Upper lobe of left lung (tissue), 6 donors: ENCODE measurements at places on chromosomes 7 and 10.

DNA sequence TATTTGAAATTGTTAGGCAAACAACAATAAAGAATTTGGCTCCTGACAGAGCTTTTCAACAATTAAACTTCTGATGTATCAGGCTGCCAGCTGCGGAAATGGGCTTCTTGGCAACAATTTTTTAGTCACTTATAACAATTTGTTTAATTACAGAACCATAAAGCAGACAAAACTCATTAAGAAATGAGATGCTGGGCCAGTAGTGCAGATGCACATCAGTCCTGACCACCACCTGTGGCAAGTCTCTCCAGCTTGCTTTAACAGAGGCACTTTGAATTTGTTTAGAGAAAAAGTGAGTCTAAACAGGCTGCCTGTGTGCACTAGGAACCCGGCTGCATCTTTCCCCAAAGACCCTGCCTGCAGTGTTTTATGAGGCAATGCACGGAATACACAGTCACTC, 1124.4 kb downstream of the NXPH1 start:
- DNase-seq: no peak

- no peak for DNase-seq
These were observed 170.0 kb downstream of the MGMT start for GRCh38 chr10:129637010-129637409.

DNA sequence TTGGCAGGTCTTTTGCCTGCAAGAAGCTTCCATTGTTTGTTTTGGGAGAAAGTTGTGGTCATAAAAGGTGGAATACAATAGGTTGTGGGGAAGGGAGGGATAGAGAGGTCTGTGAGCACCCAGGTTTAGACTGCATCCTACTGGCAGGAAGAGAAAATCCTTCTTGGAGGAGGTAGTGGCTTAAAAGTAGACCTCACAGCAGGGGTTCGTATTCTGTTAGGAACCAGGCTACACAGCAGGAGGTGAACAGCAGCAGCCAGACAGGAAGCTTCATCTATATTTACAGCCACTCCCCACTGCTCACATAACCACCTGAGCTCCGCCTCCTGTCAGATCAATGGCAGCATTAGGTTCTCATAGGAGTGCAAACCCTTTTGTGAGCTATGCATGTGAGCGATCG, 245.3 kb downstream of the NSUN6 start:
- no peak for DNase-seq

- peak; percentile 47 for DNase-seq
These were observed 248.8 kb upstream of the PTN start for GRCh38 chr7:137592232-137592896.

GRCh38 chr10:79981450-79982361, 32.8 kb upstream of the SFTPD start:
- peak; percentile 62 for DNase-seq

DNA sequence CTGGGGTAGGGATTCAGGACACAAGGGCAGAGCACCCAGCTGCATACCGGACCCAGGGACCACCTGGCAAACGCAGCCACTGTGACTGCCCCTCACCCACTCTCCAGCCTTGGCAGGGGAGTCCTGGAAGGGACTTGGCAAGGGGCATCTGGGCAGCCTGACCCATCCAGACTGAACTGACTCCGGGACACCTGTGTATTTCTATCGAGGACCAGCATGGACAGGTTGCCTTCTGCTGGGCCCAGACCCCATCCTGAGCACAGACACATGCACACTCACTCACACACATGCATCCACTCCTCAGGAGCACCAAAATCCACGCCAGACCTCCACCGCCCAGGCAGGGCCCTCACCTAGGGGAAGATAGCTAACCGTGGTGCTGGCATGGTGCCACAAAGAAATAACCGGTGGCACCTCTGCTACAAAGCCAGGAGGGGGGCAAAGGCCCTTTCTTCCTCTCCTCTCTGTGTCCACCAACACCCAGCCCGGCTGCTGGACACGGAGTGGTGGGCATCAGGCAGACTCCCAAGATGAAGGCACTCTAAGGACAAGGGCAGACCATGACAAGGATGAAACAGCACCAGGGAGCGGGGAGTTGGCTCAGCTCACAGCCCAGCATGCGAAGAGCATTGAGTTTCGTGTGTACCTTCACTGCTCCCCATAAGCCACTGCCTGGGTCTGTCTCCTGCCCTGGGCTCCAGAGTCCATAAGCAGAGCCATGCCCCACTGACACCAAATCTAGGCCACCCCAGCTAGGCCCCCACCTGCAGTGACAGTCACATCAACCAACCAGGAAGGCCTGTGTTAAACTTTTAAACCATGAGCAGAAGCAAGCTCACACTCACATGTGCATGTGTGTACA, 35.3 kb downstream of the KCNH2 start:
- DNase-seq: peak; percentile 15

DNA sequence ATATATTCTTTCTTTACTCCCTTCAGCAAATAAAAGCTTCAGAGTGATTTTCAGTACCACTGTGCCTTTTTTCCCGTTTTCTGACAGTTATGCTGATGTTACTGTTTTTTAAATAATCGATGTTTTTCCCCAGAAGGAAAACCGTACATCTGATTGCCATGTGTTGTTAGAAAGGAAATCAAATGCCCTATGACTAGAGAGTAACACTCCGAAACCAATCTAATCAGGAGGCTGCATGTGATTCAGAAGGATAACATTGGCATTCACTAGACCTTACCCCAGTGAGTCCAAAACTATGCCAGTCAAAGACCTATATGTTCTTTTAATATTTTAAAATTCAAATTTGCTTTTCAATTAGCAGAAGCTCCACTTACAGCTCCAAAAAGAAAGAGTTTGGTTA, 116.3 kb downstream of the TMEM26 start:
- no peak for DNase-seq

DNA sequence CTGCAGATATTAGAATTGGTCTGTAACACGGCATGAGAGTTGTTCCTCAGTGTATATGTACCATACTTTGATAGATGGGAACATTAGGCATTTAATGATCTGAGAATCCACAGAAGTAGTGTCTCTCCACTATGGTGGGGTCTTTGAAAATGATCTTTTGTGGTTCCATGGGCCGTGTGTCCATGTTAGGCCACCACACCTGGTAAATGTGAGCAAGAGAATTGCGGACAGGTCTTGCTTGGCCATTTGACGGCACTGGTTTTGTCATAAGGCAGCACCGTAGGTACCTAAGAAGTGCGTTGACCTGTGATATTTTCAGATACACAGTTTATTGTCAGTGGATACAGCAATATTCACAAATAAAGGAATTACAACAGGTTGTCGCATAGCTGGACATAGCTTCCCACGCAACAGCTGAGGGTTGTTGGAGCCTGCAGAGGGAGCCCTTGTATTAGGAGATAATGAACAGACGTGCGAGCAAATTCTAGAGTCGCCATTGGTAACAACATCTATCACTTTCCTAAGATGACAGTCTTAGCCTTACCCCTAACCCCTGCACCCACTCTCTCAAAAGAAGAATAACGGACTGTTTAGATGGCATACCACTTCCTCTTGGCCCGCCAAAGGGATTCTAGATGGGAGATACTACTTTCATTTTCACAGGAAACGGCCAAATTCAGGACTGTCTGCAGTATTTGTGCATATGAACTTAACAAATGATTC, 111.4 kb downstream of the COL28A1 start:
- peak; percentile 53 for DNase-seq

GRCh38 chr10:52897162-52897561, 124.6 kb upstream of the MBL2 start:
- DNase-seq: no peak

GRCh38 chr10:74439213-74439612, 288.2 kb downstream of the ADK start:
- no peak for DNase-seq

- DNase-seq: no peak
These were observed 192.2 kb upstream of the RHOBTB1 start for GRCh38 chr10:61136139-61136538.

GRCh38 chr7:46738796-46739195, 817.7 kb upstream of the IGFBP3 start:
- DNase-seq: no peak

DNA sequence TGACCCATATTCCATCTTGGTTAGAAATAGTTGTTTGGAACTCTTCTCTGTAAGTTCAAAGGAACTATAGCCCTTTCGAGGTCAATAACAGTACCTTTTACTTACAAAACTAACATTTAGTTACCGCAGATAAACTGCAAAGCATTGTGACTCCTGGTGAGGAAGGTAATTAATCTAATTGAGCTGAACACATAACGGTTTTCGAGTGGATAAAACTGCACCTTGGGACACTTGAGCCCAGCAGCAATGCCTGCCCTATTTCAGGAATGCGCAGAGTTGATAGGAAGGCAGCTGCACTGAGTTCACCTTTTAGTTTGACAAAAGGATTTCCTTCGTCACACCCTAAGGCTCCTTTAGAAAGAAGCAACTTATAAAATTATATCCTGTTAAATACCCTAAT, 75.4 kb downstream of the JAZF1 start:
- DNase-seq: no peak

DNA sequence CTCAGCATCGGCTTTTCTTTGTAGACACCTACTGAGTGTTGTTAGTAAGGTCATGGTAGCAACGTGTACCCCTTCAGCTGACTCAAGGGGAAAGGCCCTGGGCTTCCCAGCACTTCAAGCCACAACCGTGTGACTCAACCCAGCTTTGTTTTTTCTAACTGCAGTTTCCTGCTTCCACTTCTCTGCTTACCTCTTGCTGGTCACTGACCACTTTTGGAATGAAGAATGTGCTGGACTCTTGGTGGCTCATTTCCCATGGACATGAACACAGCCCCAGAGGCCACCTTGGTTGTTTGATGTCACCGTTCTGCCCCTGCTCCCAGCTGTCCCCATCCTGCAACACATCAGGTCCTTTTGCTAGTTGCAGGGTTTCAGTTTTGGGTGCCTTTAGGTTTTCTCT, 69.5 kb upstream of the ZNF438 start:
- peak; percentile 63 for DNase-seq

- peak; percentile 55 for DNase-seq
These were observed 29.0 kb upstream of the KNDC1 start for GRCh38 chr10:133131053-133131452.

DNA sequence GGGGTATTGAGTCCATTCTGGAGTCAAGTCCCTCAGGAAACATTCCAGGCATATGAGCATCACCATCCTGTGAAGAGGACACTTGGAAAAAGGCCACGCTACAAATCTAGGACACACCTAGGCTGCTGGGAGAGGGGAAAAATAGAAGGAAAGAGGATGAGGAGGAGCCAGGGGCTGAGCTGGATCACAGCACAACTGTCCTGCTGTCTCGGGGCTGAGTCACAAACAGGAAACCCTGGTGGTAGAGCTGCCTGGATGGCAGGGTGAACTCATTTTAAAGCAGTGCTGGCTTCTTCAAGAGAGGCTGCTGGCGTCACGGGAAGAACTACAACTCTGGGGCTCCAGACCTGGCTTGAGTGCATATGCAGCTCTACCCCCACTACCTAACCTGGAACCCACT, 151.5 kb downstream of the RNF216 start:
- DNase-seq: no peak

DNA sequence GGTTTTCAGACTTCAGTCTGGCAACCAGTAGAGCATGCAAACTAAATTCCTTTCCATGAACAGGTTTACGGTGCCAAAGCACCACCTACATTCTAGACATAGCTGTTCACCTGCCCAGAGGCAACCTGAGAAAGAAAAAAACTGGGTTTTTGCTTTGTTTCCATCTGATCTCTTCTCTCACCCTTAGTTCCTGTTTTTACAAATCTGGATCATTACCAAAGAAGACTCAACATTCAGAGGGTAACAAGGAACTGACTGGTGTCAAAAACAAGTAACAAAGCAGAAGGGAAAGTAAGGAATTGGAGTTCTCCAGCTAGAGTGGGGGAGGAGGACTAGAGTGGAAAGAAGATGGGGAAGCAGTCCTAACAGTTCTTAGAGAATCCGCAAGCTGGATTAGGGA, 36.4 kb downstream of the CPVL start:
- no peak for DNase-seq

DNA sequence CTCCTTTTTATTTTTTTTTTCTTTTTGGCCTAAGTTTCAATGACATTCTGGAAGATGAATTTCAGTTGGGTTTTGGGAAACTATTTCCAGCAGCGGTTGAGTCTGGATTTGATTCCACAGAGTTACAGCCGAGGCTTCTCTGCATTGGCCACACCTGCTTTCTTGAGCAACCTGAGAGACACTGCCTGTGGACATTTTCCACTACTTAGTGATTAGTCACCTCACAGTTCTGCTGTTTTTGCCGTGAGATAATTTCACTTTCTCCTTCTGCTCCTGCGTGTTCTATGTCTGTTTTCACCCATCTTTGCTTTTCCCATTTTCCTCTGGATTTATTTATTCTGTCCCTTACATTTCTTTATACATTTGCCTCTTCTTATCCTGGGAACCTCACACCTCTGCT, 243.0 kb downstream of the BICC1 start:
- DNase-seq: no peak

- DNase-seq: no peak
These were observed 80.5 kb downstream of the CCNY start for GRCh38 chr10:35416619-35417312.

- no peak for DNase-seq
These were observed 163.8 kb downstream of the SORCS3 start for GRCh38 chr10:104804880-104805279.

DNA sequence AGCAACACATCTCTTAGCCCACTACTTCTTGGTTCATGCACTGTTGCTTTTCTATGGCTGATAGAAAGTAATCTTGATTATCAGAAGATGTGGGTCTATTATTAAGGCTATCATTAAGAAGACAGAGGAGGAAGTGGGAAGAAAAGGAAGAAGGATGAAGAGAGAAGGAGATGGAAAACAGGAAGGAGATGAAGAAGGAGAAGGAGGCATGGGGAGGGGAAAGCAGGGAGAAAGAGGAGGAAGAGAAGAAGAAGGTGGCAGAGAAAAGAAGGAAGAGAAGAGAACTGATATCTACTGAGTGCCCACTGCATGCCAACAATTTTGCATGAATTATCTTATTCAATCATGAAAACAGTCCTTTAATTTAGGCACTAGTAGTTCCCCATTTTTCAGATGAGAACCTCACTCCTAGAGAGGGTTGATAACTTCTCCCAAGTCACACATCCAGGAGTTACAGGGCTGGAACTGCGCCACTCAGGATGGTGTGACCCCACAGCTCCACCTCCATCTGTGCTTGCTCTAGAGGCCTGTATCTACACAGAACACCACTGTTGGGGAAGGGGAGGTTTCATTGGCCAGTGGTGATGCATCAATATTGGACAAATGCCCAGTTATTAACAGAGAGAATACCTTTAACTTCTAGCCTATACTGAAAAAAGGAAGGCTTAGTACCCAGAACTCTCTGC, 147.4 kb downstream of the CXCL12 start:
- DNase-seq: no peak

DNA sequence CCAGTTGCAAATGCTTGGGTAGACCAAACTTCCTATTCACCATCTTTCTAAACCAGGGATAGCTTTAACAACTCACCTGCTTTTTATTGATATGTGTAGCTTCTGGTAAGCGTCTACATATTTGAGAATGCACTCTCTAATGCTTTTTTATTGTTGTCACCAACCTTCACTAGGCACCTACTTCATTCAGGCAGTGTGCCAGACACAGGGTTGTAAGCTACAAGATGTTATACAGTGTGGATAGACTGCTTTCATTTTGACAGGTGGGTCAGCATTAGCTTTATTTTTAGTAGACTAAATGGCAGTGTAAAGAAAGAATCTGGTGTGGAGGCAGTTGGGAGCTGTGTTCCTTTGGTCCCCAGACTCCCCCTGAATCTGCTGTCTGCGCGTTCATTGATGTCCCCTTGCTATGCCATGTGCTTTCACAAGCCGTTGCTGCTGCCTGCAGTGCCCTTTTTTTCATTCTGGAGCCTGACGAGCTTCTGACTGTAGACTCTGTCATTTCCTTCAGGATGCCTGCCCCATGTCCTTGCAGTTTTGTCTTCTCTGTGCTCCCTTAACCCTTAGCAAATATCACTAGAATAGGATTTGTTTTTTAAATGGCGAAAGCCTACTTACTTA, 32.1 kb downstream of the NRF1 start:
- no peak for DNase-seq
